ENCODE measurements at places on chromosomes 3 and 15. TPM values are rescaled to one million over a fixed set of nuclear protein-coding genes. Genes with fewer than 3 reads are reported as not detected.

- no peak for DNase-seq
Observed at GRCh38 chr3:126154391-126155279, 25.8 kb downstream of the ALDH1L1 start.

GRCh38 chr3:146469150-146470017 lies at the start of gene PLSCR2:
TSS of gene PLSCR2 (minus strand) at chr3:146469561. CDS start at chr3:146459904, 9,657 bp downstream.
- peak; percentile 86 for DNase-seq

SERINC4 gene
- total RNA-seq = 0.16 TPM

ARL14 gene
- total RNA-seq = not detected

- DNase-seq = peak; percentile 21
Observed at GRCh38 chr3:22089284-22089683, 338.3 kb upstream of the ZNF385D start.

ARPP21 gene
- total RNA-seq = not detected

- DNase-seq = no peak
Observed at GRCh38 chr3:126264381-126264780, 84.0 kb upstream of the ALDH1L1 start.

TLR9 gene
- not detected for total RNA-seq

- DNase-seq = no peak
Observed at GRCh38 chr15:38111070-38111469, 141.6 kb upstream of the SPRED1 start.

GRCh38 chr3:14369675-14370669 lies 32.4 kb upstream of the SLC6A6 start:
- peak; percentile 70 for DNase-seq

GRCh38 chr3:46861605-46862368 lies 1.5 kb downstream of the MYL3 start:
- DNase-seq = peak; percentile 8

DNA sequence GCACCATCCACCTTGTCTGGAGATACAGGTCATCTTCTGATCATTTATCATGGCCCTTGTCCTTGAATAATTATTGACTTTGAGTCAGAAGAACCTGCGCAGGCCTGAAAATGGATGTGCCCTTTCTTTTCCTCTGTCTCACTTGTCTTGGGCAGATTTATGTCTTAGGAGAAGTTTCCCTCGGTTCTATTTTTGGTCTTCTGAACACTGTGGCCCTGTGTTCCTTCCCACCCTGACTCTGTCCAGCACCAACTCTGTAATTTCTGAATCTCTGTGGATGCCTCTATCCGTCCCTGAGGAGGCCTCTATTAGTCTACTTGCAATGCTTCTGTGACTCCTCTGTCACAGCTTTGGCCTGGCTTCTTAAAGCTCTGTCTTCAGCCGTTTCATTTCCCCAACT lies 680.8 kb upstream of the CFAP20DC start:
- DNase-seq = no peak

CLDND1 gene
- 78.5 TPM for total RNA-seq

BFSP2 gene
- total RNA-seq = not detected

MB21D2 gene
- total RNA-seq = 14.0 TPM
